ENCODE measurements at places on chromosomes 3 and 15.

- no peak for DNase-seq
These were observed 73.8 kb upstream of the HEG1 start for GRCh38 chr3:125129512-125129997.

GRCh38 chr3:25448750-25449692, 21.0 kb downstream of the RARB start:
- no peak for DNase-seq

DNA sequence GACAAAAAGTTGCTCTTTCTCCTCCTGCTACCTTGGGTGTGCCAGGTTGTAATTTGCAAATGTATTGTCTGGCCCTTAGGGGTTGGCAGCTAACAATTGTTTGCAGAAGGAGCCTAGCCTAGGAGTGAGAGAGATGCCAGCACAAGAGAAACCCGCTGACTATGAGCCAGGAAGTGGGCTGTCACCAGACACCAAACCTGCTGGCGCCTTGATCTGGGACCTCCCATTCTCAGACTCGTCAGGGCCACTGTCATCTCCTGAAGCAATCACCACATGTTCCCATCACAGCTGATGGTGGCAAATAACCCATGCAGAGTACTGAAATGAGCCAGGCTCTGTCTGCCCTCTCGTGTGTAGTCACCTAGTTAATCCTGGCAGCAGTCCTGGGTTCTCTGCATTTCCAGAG, 406.4 kb upstream of the NPAP1 start:
- no peak for DNase-seq

GRCh38 chr3:99579965-99580364, 58.4 kb upstream of the COL8A1 start:
- DNase-seq = no peak

DNA sequence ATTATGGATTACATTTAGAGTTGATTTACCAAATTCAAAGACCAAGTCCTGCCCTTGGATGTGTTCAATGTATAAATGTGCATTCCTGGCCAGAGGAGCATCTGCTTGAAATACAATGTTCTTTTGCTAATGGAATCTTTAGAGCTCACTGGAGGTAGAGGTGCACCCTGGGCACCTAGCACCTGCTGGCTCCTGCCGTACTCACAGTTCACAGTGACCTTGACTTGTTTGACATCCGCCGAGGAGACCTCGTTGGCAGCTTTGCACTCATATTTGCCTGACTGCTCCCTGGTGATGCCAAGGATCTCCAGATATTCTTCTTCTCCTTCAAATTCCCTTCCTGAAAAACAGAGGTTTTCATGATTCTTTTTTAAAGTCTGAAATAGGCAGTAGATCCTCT, 229.0 kb downstream of the GAP43 start:
- DNase-seq = no peak

DNA sequence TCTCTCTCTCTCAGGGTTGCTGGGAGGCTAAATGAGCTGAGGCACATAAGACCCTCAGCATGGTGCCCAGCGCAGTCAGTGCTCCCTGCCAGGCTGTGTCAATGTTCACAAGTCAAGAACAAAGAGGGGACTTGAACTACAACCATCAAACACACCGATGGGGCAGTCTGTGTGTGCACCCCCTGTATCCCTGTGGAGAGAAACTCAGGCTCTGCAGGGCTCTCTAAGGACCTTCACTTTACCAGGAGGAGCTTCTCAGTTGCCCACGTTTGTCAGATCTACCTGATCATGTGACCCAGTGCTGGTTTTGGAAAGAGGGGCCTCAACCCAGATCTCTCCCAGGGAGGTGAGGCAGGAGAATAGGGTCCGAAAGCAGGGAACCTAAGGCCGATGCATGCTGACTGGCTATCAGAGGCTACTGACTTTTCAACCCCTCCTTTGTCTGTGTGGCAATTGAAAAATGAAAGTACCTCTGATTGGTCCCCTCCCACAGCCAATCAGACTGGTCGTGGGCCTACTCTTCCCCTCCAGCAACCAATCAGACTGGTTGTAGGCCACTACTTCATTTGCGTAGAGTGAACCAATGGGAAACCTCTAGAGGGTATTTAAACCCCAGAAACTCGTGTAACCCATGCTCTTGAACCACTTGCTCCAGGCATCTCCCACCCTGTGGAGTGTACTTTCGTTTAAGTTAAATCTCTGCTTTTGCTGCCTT, 34.0 kb downstream of the RHCG start:
- no peak for DNase-seq

GRCh38 chr3:97658668-97659285, 105.8 kb upstream of the ARL6 start:
- DNase-seq = peak; percentile 14

GRCh38 chr3:99765042-99765942, 52.4 kb upstream of the CMSS1 start:
- DNase-seq = no peak

DNA sequence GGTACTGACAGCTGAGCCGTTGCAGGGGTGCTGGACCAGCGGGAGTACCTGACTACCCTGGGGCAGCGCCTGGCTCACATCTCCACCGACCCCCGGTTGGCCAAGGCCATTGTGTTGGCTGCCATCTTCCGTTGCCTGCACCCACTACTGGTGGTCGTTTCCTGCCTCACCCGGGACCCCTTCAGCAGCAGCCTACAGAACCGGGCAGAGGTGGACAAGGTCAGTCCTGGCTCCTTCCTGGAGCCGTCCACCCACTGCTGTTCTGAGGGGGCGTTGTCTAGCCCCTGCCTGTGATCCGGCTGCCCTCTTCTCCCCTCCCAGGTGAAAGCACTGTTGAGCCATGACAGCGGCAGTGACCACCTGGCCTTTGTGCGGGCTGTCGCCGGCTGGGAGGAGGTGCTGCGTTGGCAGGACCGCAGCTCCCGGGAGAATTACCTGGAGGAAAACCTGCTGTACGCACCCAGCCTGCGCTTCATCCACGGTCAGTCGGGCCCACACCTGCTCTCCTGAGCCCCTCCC, 45.7 kb downstream of the DHX30 start:
- DNase-seq = no peak

DNA sequence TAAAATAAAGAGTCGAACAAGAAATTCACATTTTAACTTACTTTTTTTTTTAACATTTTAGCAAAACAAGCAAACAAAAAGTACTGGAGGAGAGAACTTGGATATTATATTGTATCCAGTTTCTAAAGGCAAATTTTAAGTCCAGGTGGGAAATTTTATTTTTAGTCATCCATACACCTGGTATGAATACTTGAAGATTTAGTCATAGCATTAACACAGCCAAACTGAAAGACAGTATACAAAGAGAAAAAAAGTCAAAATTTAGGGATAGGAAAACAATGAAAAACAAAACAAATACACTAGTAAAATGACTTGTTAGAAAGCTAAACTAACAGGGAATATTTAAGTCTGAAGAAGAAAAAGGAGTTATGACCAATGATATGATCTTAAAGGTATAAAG, 69.1 kb downstream of the PROS1 start:
- no peak for DNase-seq

- DNase-seq = peak; percentile 67
These were observed at the start of gene SLC38A3 for GRCh38 chr3:50204804-50205412. Gene SLC38A3, plus strand, starts transcription at chr3:50205271. Its CDS starts 8,929 bp downstream, at chr3:50214200.

DNA sequence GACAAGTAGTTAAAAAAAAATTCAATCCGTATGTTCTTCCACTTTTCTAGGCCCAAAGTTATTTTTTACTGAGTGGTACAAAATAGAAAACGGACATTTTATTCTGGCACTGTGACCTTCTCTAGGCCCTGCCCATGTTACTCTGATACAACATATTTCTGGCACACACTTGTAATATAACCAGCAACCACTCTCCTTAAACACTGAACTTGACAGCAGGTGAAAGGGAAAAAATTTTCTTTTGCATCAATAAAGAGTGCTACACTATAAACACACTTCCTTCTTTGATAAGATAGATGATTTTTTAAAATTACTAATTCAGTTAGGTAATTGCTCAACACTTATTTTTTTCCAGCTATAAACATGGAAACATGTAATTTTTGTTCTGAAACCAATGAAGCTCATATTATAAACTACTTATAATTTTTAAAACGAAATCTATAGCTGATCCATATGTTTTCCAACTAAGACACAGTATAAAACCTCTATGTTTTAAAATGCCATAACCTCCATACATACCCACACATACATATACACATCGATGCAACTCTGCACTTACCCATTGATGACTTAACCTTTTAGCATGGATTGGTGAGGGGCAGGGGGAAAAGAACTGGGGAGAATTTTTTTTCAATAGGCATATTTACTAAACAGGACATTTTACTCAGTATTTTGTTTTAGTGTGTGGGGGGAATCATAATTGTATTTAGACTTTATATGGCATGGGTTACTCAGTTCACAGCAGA, 5.3 kb upstream of the CTNNB1 start:
- DNase-seq = no peak

DNA sequence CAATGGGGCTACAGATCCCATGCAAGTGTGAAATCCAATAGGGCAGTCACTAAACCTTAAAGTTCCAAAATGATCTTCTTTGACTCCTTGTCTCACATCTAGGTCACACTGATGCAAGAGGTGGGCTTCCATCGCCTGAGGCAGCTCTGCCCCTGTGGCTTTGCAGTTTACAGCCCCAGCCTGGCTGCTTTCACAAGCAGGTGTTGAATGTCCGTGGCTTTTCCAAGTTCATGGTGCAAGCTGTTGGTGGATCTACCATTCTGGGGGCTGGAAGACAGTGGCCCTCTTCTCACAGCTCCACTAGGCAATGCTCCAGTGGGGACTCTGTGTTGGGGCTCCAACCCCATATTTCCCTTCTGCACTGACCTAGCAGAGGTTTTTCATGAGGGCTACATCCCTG, 68.5 kb upstream of the PRR20G start:
- DNase-seq = no peak

- DNase-seq = no peak
These were observed 216.6 kb upstream of the GRM7 start for GRCh38 chr3:6644070-6644929.

DNA sequence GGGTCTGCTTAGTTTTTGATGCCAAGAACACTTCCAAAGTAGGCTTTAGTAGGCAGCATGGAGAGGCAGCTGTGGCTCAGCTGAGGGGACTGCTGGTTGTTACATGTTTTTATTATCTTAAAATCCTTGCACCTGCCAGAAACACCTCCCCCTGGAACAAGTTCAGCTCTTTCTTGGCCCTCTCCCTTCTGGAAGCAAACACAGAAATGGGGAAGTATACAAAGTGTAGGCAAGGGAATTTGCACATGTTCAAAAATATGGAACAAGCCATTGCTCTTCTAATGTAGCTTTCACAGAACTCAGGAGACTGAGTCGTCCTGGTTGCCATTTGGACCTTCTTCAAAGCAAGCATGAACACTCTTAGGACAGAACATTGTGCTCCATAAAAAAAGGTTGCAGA, 169.1 kb upstream of the SEMA6D start:
- no peak for DNase-seq

DNA sequence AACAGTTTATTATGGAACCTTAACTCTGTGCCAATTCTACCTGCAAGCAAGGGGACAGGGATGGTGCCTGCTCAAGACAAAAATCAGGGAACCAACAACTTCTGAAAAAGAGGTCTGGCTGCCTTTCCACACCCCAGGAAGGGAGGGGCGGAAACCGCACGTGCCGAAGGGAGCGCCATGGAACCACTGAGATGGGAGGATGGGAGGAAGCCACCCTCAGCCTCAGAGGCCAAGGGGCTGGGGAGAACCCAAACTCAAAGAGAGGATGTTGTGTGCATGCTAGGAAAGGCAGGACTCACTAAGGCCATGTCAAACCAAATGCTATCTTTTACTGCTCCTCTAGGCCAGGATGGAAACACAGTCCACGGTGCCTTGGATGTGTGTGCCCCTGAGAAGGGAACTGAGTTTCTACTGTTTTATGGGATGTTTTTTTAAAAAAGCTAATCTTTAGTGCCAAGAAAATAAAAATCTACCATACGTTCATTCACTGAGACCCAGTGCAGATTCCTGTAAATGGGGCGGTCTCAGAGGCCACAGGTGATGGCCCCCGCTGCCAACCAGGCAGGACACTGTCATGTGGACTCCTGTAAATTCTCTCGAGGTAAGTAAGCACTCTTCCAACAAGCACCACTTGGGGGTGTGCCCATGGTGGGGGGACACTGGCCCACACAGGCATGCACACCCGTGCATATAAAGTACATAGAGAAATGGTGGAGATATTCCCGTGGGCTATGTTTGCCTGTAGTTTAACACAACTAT, 20.5 kb downstream of the SRPRB start:
- no peak for DNase-seq

GRCh38 chr15:76223521-76223920, 87.7 kb downstream of the ETFA start:
- no peak for DNase-seq

DNA sequence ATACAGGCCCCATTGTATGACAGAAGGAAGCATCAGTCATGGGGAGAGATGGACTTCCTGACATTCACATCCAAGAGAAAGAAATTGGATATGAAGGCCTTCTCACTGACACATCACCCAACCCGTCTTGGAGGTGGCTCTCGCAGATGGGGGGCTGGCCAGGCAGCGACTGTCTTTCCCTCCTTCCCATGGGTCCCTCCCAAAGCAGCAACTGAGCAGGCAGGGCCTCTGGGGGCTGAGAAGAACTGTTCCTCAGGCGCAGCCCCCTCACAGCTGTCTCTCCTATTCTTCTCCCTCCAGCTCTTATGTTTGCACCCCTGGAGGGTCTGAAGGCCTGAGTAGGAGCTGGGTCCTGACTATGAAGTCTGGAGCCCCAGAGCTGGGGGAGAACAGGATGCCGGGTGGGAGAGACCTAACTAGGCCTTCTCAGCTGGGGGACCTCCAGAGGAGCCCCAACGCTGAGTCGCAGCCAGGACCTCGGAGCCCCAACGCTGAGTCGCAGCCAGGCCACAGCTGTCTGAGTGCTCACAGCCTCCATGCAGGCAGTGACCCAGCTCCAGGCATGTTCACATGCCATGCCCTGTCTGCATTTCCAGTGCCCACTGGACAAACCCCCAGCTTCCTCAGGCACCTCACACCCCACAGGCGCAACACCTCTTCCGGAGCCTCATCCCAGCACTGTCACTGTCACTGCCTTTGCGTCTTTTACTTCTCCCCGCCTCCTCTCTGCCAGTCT, 29.6 kb downstream of the UMPS start:
- DNase-seq = no peak

- DNase-seq = no peak
These were observed 661.2 kb downstream of the SQOR start for GRCh38 chr15:46296002-46296401.

DNA sequence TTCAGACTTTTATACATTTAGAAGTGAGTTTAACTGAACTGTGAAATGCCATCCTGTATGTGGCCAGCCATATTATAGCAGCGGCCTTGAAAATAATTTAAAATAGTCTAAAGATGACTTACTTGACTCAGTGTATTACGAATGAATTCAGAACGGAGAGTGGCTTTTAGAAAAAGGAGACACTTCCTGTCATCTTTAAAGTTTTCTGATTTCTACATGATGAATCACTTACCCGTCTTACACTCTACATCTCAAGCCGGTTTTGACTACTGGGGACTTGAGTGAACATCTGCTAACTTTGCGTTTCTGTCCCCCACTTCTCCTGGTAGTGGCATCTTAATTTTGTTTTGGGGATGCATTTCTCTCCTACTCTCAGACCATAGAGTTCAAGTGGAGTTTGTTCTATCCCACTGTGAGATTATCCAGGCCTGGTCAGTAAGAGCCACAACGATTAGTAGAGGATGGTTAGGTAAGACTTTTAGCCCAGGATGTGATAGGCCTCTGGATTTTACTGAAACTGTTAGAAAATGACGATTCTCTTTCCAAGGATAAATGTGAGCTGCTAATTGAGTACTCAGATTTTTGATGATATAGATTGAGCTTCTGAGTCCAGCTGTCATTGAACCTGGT, 175.4 kb upstream of the CADPS start:
- DNase-seq = no peak
